HFF-Myc (cell line): ENCODE measurements at places on chromosomes 2 and 18.

GRCh38 chr2:60676706-60677330 lies 79.2 kb upstream of the PAPOLG start:
- no peak for DNase-seq

DNA sequence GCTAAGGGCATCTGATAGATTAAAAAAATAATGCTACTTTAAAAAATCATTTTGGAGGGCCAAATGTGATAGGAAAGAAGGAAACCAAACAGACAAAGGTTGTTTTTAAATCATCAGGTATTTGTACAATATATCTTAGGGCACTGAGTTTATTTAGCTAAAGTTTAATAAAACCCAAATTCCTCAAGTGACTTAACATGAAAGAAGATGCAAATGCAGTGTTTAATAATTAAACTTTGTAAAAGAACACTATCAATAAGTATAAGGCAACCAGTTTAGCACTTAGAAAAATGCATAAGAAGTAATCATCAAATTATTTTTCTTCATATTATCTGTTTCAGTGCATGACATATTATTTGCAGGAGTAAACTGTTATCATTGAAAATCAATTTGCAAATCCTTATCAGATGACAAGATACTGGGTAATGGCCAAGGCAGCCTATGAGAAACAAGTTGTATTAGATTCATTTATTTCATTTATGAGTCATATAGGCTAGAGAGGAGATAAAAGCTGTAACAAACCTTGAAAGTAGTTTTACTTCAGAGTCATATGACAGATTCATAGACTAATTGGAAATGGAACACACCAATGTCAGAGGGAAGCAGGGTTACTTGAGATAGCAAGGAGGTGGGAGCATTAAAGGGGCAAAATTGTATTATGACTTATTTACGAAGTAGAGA lies 165.5 kb downstream of the GCA start:
- no peak for DNase-seq

DNA sequence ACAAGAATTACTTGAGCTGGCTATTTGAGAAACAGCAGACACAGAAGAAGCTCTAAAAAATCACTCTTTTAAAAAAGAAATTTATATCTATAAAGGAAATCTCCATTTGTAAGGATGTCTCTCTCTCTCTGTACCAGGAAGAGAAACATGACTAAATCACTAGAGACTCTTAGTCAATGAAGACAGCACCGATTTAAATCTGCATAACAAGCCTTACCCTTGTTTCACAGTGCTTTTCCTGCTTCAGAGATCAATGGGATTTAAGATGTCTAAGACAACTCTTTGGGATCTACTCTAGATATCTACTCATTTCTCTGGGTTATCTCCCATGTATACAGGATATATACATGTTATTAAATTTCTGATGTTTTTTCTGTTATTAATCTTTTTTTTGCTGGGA lies 359.2 kb upstream of the RND3 start:
- no peak for DNase-seq

GRCh38 chr2:164625378-164625971 lies 4.2 kb upstream of the GRB14 start:
- DNase-seq: no peak

DNA sequence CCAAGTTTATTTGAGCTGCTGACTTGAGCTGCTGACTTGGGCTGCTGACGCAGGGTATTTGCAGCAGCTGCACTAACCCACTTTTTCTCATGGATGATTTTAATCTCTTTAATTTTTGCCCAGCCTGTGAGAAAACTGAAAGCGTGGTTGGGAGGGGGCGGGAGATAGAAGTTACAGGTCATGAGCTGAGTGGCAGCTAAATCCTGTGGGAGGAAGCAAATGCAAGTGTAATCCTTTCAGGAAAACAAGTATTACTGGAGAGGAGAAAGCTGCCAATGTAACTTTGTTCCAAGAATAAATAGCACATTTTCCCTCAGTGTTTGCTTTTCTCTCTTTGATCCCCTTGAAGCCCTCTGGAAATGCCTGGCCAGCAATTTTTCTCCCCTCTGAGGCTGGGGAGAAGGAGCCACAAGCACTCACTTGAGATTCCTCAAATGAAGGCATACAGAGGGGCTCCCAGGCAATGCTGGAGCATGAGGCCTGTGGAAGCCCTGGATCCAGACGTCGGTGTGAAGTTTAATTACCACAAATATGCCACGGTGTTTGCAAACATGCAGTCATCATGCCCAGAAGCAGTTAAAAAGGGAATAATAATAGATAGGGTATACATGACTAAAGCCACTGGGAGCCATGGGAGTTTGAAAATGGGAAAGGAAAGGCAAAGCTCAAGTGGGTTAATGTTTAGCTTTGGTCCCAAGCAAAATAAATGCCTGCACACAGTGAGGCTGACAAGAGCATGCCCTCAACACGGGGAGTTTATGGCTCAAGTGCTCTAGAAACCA lies 10.4 kb upstream of the EVA1A start:
- DNase-seq: no peak

DNA sequence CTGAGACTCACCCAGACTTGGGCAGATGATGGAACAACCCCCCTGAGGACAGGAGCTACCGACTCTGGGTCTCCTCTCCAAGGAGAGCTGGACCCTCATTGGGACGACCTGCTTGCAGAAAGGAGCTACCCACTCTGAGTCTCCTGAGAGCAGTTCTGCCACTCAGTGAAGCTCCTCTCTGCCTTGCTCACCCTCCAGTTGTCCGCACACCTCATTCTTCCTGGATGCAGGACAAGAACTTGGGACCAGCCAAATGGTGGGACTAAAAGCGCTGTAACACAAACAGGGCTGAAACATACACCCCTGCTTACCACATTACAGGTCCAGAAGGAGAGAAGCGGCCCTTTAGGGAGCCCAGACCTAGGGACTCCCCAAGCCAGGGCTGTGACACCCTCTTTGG lies 124.9 kb upstream of the CCDC150 start:
- DNase-seq: no peak
